ENCODE measurements at places on chromosomes 3 and 15.
A peak's percentile ranks its signal among the peaks of the same experiment; 100 is the strongest.

DNA sequence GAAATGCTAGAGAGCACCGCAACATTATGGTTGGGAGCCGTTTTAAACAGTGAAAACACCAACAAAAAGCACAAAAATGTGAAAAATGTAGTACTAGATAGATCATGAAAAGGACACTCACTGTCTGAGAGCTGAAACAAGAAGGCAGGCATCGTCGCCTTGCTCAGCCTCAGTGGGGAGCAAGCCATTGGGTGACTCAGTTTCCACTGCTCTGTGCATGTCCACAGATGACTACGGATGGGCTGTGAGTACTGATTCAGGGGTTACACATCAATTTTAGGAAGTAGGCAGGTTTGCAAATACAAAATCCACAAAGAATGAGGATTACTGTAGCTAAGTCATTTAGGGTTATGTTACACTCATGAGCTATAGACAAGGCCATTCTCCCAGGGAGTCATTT lies 10.8 kb downstream of the NOX5 start:
- no peak for DNase-seq

GRCh38 chr3:147157631-147158030 lies 248.7 kb downstream of the ZIC4 start:
- no peak for DNase-seq

DNA sequence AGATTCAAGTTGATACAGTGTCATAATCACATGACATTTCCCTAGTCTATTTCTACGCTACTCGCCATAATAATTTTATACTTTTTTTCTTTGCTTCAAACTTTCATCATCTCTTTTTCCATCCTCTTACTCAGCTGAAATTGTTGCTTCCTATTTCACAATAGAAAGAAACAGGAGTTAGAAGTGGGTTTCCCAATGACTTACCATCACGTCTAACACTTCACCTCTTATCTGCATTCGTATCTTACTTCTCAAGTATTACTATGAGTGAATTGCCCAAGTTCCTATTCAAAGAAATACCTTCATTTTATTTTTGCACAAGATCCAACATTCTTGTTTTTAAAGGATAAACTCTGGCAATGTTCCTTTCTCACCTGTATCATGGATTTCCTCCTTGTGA lies 1539.9 kb downstream of the SI start:
- DNase-seq: no peak

DNA sequence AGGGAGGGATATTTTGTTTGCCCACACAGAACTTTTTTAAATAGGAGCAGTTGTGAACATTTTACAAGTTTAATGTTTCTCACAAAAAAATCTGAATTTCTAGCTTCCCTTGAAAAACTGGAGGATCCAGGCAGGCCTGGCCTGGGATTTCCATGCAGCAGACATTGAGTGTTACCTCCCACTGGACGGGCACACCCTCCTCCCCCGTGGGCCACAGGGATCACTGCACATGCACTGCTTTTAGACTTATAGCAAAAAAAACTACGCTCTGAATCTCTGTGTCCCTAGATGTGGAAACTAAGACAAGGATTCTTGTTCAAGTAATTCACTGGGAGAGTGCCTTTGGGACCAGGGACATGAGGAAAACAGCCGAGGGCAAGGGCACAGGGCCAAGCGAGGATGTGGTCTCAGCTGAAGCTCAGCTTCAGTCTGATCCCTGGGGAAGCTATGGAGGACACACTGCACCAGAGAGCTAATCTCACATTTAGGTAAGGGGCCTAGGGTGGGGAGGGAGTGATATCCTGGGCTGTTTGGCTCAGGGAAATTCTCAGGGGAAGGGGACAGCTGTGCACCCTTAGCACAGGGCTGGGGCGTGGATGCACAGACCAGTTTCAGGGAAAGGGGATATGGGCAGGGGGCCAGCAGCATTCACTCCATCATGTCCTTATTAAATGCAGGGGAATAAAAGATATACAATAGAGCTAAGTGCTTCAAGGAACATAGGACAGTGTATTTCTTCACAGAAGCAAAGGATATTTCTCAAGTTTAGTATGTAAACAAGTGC lies 46.0 kb downstream of the FSIP1 start:
- DNase-seq: no peak

DNA sequence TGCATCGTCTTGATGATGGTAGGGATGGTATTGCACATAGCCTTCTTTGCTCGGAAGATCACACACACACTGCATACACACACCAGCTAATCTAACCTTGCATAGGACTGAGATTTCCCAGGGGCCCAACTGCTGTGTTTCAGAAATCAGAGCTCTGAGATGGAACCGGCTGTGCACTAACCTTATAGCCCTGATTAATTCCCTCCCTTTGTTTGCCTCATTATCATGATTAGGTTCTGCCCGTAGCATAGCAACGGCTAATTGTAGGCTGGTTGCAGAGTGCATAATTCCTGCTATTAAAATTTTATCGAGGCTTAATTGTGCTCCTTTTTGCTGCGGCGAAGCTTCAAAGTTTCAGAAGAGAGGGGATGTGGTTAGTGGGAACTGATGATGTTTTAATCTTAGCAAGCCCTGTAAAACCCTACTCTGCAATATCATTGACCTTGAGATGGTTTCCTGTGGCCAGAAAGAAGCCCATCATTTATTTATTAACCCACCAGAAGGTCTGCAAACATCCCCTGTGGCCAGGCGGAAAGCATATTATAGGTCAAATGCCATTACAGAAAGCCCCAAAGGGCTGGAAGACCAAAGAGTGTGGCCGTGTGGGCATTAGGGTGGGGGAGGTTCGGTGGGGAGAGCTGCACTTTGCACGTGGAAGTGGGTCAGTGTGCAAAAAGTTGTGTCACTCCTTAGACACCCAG lies 56.2 kb upstream of the GLCE start:
- DNase-seq: peak; percentile 17

All from NCI-H2081 (cell line).